ENCODE measurements at places on chromosomes 6 and 20. TPM values are rescaled to one million over a fixed set of nuclear protein-coding genes. Genes with fewer than 3 reads are reported as not detected.

DNA sequence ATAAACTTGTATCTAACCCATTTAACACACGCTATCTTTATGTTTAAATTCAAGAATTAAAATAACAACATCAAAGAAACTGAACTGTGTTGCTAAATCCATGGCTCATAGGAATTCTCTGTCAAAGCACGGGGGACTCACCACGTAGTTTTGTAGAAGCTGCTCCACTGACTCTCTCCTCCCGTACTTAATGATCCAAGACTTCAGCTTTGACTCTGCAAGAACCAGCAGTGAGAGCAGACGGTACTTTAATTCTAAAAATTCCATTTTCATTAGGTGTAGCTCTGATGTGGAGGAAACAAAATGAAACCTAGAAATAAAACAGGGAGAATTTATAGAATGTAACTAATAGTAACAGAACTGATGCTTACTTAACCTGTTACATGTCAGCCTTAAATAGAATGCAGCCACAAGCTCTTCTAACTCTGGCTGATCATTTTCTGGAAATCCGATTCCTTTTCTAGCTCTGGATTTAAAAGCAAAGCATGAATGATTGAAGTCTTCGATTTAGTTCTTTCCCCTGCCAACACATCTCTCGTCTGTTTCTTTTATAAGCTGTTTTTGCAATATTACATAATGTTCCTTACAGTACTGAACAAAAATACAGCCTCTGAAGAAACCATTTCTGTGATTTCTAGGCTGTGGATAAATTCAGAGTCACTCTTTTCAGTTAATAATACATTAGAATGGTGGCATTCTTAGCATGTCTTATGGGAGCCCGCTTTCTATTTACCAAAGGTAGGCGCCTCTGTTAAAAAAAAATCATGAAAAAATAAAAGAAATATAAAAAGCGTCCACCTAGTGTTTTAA, 165.5 kb downstream of the SYNE1 start:
- DNase-seq, result no peak

GRCh38 chr20:50532221-50532620, 22.0 kb downstream of the PTPN1 start:
- no peak for DNase-seq

Gene ZNF165
- 1.0 TPM for total RNA-seq

DNA sequence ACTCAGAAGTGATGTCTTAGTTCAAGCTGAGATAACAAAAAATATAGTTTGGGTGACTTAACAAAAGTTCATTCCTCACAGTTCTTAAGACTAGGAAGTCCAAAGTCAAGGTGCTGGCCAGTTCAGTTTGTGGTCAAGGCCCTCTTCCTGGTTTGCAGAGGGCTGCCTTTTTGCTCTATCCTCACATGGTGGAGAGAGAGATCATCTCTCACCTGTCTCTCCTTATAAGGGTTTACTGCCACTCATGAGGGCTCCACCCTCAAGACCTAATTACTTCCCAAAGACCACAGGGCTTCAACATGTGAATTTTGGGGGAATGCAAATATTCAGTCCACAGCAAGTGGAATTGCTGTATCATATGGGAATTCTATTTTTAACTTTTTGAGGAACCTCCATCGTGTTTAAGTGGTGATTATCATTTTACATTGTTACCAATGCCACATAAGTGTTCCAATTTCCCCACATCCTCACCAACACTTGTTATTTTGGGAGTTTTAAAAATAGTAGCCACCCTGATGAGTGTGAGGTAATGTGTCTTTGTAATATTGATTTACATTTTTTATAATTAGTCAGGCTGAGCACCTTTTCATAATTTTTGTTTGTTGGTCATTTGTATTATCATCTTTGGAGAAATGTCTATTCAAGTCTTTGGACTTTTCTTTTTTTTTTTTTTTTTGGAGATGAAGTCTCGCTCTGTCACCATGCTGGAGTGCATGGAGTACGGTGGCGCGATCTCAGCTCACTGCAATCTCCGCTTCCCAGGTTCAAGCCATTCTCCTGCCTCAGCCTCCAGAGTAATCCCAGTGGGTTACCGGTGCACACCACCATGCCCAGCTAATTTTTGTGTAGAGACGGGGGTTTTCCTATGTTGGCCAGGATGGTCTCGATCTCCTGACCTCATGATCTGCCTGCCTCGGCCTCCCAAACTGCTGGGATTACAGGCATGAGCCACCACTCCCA, 112.2 kb downstream of the SESN1 start:
- DNase-seq, result no peak

- no peak for DNase-seq
Observed at GRCh38 chr6:95679981-95680380, 102.6 kb downstream of the MANEA start.

GRCh38 chr20:61994546-61994945, 71.1 kb downstream of the TAF4 start:
- no peak for DNase-seq

DNA sequence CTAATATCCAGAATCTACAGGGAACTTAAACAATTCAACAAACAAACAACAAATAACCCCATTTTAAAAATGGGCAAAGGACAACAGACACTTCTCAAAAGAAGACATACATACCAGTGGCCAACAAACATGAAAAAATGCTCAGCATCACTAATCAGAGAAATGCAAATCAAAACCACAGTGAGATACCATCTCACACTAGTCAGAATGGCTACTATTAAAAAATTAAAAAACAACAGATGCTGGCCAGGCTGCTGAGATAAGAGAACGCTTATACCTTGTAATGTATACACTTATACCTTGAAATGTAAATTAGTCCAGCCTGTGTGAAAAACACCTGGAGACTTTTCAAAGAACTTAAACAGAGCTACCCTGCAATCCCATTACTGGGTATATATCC, 166.8 kb downstream of the IBTK start:
- no peak for DNase-seq

Gene SLC4A11
- 2.1 TPM for total RNA-seq

- no peak for DNase-seq
Observed at GRCh38 chr6:11824986-11825385, 46.4 kb upstream of the ADTRP start.

GRCh38 chr20:31490752-31491151, 15.7 kb downstream of the REM1 start:
- no peak for DNase-seq

Gene APOM
- 3.1 TPM for total RNA-seq

Gene PKIG
- 8.2 TPM for total RNA-seq

DNA sequence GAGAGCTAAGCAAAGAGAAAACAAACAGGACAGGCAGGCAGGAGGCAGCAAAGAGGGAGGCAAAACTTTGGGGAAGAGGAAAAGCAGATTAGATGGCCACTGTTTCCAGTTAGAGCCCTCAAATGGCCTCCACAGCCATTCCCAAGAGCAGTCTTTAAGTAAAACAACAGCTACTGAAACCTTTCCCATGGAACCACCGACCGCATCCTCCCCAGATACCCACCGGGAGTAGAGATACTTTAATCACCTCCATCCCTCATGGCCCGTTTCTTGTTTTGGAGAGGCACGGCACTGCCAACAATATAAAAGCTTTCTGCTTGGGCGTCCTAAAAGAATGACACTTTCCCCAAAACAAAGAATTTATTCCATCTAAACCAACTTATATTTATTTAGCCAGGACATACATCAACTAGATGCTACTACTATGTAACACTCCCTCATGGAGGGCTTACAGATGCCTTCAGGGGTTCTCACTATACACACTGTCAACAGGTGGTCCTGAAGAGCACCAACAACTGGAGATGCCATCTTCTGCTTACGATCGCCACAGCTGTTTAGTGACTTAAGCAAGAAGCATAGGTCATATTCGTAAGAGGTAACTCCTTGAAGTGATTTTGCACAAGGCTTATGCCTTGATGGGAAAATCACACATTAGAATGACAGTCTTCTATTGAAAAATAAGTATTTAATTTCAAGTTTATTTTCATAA, 43.4 kb downstream of the CNKSR3 start:
- no peak for DNase-seq

Measured in naive thymus-derived CD8-positive, alpha-beta T cell (primary cell).